ENCODE measurements at places on chromosomes 5 and 9.
A peak's percentile ranks its signal among the peaks of the same experiment; 100 is the strongest.

DNA sequence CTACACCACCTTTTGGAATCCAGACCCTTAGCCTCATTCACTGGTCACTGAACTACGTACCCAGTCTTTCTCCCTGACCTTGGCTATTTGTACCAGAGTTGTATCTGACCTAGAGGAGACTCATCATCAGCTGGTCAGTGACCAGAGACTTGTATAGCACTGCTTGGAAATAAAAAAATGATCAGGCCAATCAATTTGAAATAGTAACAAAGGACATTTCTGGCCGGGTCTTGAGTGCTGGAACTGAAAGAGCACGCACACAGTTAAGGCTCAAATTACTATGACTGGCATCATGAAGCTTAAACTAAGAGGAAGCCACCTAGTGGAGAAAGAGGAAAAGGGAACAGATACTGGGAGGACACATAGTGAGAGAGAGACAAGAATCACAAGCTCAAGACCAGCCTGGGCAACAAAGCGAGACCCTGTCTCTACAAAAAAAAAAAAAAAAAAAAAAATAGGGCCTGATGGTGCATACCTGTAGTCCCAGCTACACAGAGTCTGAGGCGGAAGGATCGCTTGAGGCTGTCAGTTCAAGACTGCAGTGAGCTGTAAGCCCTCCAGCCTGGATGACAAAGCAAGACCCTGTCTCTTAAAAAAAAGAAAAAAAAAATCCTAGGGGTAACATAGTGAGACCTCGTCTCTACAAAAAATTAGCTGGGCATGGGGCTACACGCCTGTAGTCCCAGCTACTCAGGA is 12.8 kb upstream of the SRP19 start:
- peak; percentile 13 for DNase-seq

GRCh38 chr5:38598994-38599617 is 42.7 kb upstream of the LIFR start:
- DNase-seq, result no peak

DNA sequence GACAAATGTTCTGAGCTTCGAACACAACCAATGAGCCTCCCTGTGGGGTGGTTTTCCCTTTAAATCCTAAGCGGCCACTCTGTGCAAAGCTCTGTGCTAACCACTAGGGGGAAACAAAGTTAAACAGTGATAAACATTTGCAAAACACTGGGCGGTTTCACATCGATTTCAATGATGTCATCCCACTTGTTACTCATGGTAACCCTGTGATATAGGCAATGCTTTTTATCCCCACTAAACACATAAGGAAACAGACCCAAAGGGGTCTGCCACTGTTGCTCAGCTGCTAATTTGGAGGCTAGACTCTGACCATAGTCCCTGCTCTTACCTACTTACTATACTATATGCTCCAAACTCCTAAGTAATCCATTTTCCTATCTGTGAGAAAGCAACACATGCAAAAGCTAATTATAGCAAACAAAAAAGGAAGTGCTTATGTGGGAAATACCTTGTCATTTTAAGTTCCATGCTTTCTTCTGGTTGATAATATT is 57.3 kb downstream of the PTPN3 start:
- peak; percentile 17 for DNase-seq

- no peak for DNase-seq
Observed at GRCh38 chr5:149414405-149415065, 35.4 kb upstream of the IL17B start.

GRCh38 chr5:179607160-179607931 is 16.1 kb downstream of the HNRNPH1 start:
- DNase-seq, result no peak

GRCh38 chr9:95003689-95004410 is 277.4 kb downstream of the AOPEP start:
- DNase-seq, result peak; percentile 14

Measured in CD4-positive, alpha-beta T cell treated with Interleukin-17A for 4 hours (primary cell).